ENCODE measurements at places on chromosomes 5 and 9.

DNA sequence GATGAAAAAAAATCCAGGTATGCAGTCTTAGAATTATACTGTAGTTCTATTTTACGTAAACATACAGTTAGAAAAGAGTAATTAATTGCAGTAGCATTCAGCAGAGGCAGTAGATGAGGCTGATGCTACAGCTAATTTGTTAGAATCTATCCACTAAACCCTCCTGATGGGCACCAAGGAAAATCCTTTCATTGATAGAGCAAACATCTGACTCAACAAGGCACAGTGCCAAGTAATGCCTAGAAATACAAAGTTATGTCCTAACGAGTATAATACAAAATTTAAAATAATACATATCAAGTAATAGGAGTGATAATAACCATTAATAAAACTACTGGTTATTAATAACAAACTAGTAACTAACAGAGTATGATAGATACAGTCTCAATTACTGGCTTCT, 9.0 kb downstream of the MOCS2 start:
- DNase-seq, result no peak

- DNase-seq, result no peak
These were observed 36.8 kb upstream of the ZNF608 start for GRCh38 chr5:124783285-124783684.

DNA sequence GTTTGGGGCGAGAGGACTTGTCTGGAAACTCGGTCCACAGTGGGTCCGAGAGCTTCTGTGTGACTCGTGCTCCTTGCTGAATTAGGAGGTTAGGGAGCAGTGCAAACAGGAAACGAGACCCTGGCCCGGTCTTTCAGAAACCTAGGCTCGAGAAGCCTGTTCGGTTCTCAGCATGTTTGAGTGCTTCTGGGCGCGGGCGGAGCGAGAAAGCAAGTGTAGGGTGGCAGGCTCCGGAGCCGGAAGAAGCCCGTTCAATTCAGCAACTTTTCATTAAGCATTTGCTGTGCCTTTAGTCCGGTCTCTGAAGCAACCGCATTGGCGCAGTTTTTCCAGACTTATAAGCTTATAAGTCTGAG, 547 bp downstream of the CLTA start:
- no peak for DNase-seq

DNA sequence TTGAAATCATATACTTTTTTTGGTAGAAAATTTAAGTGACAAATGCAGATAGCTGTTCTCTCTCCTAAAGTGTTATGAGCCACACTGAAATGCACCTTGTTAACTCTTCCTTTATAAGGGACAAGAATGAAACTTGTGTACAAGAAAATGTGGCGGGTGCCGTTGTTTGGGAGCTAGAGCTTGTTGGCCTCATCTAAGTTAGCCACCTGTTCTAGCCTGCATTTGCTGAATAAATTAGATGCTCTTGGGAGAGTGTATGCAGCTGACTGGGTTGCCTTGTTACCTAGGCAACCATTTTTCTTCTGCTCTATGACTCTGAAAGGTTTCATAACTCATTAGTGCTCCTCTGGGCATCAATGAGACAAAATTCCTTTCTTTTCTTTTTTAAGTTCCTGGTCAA, 174.3 kb downstream of the TAF11L14 start:
- DNase-seq, result no peak

- DNase-seq, result no peak
These were observed 45.4 kb downstream of the HABP4 start for GRCh38 chr9:96495341-96495740.

- no peak for DNase-seq
These were observed 19.0 kb downstream of the NEURL1B start for GRCh38 chr5:172659909-172660628.

DNA sequence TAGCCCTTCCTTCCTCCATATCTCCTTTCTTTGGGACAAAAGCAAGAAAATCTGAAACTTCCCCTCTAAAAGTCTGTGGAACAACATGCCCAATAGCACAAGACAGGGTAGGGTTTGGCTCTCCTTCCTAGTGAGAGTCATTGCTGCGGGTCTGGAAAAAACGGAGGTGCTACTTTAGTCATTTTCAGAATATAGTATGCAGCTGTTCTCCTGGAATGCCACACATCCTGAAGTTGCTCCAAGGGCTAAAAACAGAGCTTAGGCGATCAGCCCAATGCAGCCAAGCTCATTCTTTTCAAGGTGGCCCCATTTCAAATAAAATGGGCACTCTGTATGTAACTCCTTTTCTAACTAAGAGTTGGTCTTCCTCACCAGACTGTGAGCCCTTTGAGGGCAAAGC, 39.5 kb upstream of the MYOT start:
- no peak for DNase-seq

DNA sequence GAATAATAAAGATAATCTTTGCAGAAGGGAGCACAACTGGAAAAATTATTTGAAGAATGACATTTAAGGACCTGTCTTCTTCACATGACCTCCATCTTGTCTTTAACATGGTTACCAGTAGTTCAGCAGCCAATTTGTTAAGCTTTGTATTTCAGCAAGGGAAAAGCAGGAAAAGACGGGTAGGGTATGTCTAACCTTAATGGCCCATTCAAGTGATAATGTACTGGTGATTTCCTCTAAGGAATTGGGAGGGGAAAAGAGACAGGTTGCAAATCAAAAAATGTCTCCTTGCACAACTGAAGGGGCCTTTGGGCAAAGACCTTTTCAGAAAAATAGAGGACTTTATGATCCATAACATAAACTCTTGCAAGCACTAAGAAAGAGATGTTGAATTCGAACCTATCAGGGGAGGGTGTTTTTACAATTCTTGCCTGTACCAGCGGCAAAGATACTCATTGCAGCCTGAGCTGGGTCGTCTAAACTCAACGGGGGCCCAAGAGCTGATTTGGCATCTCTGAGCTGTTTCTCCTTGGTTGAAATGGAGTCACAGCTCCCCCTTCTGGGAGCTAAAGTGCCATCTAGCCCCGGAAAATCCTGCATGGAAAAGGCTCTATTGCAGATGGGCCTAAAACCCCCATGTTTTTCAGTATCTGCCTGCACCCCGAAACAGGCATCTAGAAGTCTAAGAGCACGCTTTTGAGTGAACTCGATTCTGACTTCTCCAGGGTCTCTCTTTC, 3.8 kb downstream of the BRINP1 start:
- no peak for DNase-seq

Data from retinal pigment epithelial cell (primary cell).